NCI-H345 (cell line): ENCODE measurements at places on chromosomes 4 and X.

GRCh38 chr4:53885668-53886067, 178.7 kb downstream of the CHIC2 start:
- DNase-seq = no peak

GRCh38 chrX:65196758-65197360, 220.6 kb upstream of the ZC4H2 start:
- no peak for DNase-seq

DNA sequence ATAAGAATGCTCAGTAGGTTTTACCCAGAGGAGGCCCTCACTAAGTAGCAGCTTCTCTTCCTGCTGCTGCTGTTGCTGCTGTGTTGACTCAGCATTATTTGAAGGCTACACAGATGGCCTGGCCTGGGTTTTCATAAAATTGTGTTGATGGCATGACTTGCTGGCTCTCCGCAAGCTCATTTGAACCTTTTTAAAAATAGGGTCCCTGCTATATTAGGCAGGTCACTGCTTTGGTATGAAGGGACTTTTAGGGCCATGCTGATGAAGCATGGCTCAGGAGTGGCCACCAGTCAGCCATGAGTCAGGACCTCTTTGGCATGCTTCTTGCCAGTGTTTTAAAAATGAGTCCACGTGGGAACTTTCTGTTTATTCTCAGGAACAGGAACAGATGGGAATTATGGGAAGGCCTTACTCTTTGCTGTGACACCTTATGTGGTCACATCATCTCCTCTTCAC, 128.7 kb downstream of the MID1IP1 start:
- no peak for DNase-seq

- DNase-seq = no peak
Observed at GRCh38 chr4:80422727-80423404, 87.3 kb downstream of the CFAP299 start.

DNA sequence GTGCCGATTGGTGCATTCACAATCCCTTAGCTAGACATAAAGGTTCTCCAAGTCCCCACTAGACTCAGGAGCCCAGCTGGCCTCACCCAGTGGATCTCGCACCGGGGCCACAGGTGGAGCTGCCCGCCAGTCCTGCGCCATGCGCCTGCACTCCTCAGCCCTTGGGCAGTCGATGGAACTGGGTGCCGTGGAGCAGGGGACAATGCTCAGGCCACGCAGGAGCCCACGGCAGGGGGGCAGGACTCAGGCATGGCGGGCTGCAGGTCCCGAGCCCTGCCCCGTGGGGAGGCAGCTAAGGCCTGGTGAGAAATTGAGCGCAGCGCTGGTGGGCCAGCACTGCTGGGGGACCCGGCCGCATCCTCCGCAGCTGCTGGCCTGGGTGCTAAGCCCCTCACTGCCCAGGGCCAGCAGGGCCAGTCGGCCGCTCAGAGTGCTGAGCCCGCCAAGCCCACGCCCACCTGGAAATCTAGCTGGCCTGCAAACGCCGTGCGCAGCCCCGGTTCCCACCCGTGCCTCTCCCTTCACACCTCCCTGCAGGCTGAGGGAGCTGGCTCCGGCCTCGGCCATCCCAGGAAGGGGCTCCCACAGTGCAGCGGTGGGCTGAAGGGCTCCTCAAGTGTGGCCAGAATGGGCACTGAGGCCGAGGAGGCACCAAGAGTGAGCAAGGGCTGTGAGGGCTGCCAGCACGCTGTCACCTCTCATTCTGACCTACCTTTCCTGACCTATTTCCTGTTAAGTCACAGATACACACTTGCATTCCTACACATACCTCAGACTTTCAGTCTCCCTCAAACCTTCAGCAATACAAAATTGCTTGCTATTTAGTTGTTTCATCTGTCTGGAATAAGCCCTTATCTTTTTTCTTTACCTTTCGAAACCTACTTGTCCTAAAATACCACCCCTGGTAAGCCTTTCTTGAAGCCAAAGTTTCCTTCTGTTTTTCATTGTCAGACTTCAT, 20.7 kb downstream of the UBE2K start:
- no peak for DNase-seq
